Bronchial epithelial cell (primary cell): ENCODE measurements at places on chromosomes 11 and 22. TPM values are rescaled to one million over a fixed set of nuclear protein-coding genes. Genes with fewer than 3 reads are reported as not detected.

The PKDREJ gene
- total RNA-seq: not detected in 2 replicates

The PHOX2A gene
- total RNA-seq: not detected in 2 replicates

The OR10G8 gene
- not detected in 2 replicates for total RNA-seq

- no peak for DNase-seq
These were observed 337.8 kb downstream of the MIAT start for GRCh38 chr22:26995235-26995634.

GRCh38 chr11:118632577-118633318, 25.3 kb downstream of the PHLDB1 start:
- no peak for DNase-seq

GRCh38 chr22:33658775-33659174, 261.5 kb downstream of the LARGE1 start:
- DNase-seq: no peak
